ENCODE measurements at places on chromosomes 16 and 17.

DNA sequence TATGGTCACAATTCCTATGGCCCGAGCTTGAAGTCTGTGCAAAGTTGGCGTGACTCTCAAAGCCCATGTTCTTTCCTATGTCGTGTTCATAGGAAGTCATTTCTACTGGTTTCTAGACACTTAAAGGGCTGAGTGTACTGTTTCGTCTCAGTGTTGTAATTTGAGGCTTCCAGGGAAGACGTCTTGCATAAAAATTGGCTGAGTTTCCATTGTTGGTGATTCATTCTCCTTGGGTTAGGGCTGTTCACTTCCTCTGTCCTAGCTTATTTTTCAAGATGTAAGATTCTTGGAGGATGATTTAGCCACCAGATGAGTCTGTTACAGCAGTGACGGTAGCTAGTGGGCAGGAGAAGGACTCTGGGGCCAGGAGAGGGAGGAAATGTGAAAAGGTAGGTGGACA lies 43.1 kb downstream of the PIK3R5 start:
- DNase-seq: no peak

GRCh38 chr16:54521327-54521726 lies 234.7 kb upstream of the IRX3 start:
- DNase-seq: no peak

DNA sequence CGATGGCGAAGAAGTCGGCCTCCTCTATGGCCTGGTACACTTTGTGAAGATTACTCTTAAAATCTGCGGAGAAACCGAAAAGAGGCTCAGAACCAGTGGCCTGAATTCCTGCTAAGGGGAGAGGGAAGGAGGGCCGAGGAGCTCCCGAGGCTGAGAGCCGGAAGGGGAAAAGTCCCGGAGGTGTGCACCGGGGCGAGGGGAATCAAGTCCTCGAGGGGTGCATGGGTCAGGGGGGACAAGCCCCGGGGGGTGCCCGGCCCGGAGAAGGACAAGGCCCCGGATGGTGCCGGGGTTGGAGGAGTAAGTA lies 495 bp downstream of the PARN start:
- no peak for DNase-seq

DNA sequence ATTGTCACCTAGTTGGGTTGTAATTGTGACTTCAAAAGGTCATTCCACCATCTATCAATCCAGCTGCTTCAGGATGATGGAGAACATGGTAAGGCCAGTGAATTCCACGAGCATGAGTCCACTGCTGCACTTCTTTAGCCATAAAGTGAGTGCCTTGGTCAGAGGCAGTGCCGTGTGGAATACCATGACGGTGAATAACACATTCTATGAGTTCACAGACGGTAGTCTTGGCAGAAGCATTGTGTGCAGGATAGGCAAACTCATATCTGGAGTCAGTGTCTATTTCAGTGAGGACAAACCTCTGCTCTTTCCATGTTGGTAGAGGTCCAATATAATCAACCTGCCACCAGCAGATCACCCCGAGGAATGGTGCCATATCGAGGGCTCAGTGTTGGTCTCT lies 650.9 kb downstream of the KCNJ2 start:
- DNase-seq: no peak

DNA sequence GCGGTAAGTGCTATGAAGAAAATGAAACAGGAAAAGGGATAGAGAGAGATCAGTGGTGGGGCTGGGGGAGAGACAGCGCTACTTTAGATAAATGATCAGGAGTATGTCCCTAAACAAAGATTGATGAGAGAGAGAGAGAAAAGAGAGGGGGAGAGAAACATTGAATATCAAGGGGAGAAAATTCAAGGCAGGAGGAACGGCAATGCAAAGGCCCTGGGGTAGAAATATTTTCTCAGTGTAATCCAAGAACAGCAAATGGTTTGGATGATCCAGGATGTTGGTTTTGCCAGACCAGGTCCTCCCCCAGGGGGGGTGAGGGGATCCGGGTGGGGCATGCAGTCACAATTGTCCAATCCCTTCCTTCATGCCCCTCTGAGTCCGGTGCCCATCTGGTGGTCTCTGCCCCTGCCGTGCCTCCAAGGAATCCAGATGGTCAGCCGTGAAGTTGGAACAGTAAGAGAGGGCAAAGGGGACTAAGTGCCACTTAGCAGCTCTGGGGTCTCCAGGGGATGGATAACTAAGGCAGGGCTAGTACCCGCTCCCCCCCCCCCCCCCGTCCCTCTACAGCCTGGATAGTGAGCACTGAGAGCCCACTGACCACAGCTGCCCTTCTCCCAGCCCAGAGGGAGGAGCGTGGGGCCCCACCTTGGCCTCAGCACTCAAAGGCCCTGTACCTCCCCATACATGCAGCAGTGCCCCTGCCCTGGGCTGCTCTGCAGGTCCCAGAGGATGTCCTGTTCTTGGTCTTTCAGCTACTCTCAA lies 43.7 kb downstream of the TMEM132E start:
- DNase-seq: no peak
